ENCODE measurements at places on chromosomes 12 and 14.

DNA sequence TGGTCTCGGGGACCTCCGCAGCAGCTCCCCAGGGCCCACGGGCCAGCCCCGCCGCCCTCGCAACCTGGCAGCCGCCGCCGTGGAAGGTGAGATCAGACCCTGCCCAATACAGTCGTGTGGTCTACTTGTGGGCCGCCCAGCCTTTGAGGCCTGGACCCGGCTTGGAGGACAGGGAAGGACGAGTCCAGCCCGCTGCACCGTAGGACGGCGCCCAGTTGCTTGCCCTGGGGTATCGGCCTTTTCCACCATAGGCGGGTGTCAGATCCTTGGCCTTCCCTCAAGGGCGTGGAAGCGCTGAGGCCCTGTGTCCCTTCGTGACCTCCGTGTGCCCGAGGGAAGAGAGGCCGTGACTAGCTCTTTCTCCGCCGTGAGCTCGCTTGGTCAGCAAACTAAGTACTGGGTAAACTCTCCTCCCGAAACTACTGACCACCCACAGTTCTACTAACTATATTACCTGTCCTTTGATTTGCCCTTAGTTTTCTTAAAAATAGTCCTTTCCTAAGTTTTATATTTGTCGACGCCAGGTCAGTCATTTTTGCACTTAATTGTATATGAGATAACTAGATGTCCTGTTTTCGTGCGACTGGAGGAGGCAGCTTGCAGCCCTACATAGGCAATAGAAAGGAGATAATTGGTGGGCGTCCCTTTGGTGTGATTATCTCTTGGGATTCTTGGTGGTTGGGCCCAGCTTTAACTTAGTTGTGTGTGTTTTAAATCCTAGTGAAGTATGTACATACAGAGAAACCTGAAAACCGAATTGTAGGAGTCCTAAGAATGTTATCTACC is 757 bp downstream of the SLC25A3 start:
- DNase-seq = no peak

- DNase-seq = no peak
Observed at GRCh38 chr12:72269491-72269890, 2.7 kb upstream of the TRHDE start.

- DNase-seq = no peak
Observed at GRCh38 chr14:105430565-105430964, 10.9 kb downstream of the MTA1 start.

GRCh38 chr14:38208618-38209562 is 1.2 kb downstream of the SSTR1 start:
- DNase-seq = no peak

- no peak for DNase-seq
Observed at GRCh38 chr14:65187421-65188049, 85.2 kb upstream of the MAX start.

DNA sequence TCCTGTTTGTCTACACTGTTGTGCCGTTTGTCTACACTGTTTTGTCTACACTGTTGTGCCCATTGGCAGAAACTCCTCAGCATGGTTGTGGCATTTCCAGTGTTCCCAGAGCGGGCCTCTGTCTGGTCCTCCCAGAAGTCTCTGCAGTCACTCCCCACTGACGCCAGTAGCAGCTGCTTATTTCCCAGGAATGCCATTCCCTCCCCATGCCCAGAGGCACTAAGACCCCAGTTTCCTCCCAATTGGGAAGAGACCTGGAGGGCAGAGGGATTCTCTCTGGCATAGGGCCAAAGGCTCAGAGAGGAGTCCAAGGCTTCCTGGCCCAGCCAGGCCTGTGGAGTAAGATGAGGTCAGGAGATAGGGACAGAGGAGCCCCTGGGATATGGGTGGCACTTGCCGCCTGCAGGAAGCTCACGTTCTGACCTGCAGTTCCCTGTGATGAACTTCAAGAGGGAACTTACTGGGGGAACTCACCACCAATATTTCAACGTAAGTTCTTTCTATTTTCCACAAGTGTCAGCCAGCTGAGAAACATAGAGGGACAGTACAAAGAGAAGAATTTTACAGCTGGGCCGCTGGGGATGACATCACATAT is 69.1 kb downstream of the TNFAIP2 start:
- DNase-seq = no peak

DNA sequence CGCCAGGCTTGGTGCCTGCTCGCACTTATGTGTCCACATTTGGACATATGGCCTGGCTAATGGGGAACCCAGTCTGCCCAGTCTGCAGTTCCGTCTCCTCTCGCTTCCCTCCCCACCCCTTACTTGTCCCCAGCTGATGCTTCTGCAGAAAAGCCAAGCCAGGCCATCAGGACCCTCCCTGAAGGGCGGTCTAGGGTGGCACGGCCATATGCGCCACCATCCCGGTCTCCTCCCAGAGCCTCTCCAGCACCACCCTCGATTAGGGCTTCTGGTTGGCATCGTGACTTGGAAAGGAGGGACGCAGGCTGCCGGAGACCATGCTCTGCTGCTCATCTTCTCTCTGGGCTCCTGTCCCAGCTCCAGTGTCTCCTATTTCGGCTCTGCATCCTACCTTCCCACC is 54.6 kb downstream of the CALM1 start:
- DNase-seq = no peak

- DNase-seq = no peak
Observed at GRCh38 chr12:113700943-113701342, 229.3 kb upstream of the LHX5 start.

GRCh38 chr12:58504143-58504938 is 416.0 kb downstream of the LRIG3 start:
- DNase-seq = no peak

DNA sequence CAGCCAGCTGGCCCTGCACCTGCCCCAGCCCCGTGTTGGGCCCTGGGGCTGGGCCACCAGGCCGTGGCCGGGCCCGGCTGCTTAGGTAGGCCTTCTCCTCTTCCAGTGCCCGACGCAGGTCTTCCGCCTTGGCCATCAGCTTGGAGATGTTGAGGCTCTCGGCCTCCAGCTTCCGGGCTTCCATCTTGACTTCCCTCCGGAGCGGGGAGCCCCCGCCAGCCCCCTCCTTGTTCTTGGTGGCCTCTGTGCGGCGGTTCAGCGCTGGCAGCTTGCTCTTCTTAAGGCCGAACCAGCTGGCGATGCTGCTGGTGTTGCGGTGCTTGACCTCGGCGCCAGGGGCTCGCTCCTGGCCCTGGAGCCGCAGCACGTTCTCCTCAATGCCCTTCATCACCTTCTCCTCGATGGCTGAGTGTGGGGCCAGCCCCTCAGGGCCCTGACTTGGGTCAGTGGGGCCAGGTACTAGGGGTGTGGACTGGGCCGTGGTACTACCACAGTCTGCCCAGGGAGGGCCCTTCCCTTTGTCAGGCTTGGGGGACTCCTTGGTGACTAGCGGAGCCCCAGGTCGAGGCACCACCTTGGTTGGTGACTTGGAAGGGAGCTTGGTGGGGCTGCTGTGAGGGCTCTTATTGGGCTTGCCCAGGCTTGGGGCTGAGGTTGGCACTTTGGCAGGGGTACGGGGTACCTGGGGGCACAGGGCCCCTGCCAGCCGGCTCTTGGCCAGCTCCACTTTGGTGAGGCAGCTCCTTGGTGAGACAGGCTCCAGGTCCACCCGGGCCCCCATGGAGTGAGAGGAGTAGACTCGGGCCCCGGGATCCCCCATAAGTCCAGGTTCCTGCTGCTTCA is 33.2 kb downstream of the NCKAP5L start:
- DNase-seq = no peak

- no peak for DNase-seq
Observed at GRCh38 chr12:27462151-27462694, 15.7 kb downstream of the SMCO2 start.

- no peak for DNase-seq
Observed at GRCh38 chr12:90954921-90955320, at the start of gene CCER1. Gene CCER1 (minus strand): TSS chr12:90955176. CDS start chr12:90954742, 434 bp downstream.

- no peak for DNase-seq
Observed at GRCh38 chr14:93520053-93520607, 89.4 kb downstream of the UNC79 start.

- no peak for DNase-seq
Observed at GRCh38 chr14:45247427-45247826, 5.6 kb downstream of the MIS18BP1 start.

GRCh38 chr12:22916241-22916640 is 291.3 kb downstream of the ETNK1 start:
- no peak for DNase-seq

All from stimulated activated CD8-positive, alpha-beta memory T cell treated with anti-CD3 and anti-CD28 coated beads, Interleukin-4, amount 100 ng/mL, for 1 hour (primary cell).